ENCODE measurements at places on chromosomes 2 and 18. TPM values are rescaled to one million over a fixed set of nuclear protein-coding genes. Genes with fewer than 3 reads are reported as not detected.

SNTG2 gene
- 5.2 TPM for total RNA-seq

CFAP53 gene
- not detected for total RNA-seq

PRSS56 gene
- total RNA-seq = not detected

HOXD13 gene
- 33.5 TPM for total RNA-seq

LMAN1 gene
- 65.2 TPM for total RNA-seq

- H3K36me3 ChIP-seq = no peaks in the 10 kb centered on the region
- H3K4me3 ChIP-seq = no peak overlapping the region
- no peak overlapping the region for H3K27ac ChIP-seq
- H3K4me1 ChIP-seq = no peaks in the 10 kb centered on the region
- no peaks in the 10 kb centered on the region for H3K27me3 ChIP-seq
- DNase-seq = no peak
Observed at GRCh38 chr18:46574000-46574742, 82.8 kb downstream of the LOXHD1 start.

GRCh38 chr2:29042561-29043075, 31.7 kb downstream of the PCARE start:
- DNase-seq = no peak
- no peak overlapping the region for H3K4me3 ChIP-seq
- no peak overlapping the region for H3K27ac ChIP-seq
- no peaks in the 10 kb centered on the region for H3K27me3 ChIP-seq

Measured in sigmoid colon (tissue), 7 donors.